Muscle of leg (tissue), 16 donors: ENCODE measurements at places on chromosomes 11 and 22. TPM values are rescaled to one million over a fixed set of nuclear protein-coding genes. Genes with fewer than 3 reads are reported as not detected.

DNA sequence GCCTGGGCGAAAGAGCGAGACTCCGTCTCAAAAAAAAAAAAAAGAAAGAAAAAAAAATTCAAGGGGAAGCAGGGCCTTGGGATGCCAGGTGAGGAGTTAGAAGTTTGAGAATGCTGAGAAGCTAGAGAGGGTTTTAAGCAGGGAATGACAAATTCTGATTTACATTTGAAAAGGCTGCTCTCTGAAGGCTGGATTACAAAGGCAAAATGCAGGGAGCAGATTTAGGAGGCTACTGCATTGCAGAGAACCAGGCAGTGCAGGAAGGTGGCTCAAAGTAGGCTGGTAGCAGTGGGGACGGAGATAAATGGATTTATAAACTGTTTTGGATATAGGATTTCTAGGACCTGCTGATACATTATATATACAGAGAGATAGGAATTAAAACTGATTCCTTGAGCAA is 66.6 kb downstream of the KCNC1 start:
- DNase-seq, result no peak

GRCh38 chr11:111367411-111368284 is 11.4 kb downstream of the POU2AF1 start:
- no peak for DNase-seq

DNA sequence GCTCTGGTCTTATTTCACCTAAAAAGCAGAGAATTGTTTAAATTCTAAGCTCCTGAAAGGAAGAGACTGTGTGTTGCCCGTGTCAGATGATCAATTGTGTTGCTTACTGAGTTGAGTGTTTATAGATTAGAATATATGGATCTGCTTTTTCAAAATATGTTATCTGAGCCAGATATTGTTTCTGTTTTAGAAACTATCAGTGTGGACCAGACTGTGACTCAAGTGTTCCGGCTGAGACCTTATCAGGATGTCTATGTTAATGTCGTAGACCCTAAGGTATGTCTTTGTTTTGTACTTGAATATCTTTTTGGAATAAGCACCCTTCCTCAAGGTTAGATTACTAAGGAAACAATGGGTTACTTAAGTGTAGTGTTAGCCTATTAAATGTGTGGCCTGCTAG is 11.0 kb downstream of the DEPDC5 start:
- DNase-seq, result no peak

- no peak for DNase-seq
Observed at GRCh38 chr11:126507646-126508045, 152.2 kb downstream of the ST3GAL4 start.

Gene PPP2R5B
- 5.6 TPM for total RNA-seq

Gene GNG3
- not detected for total RNA-seq

Gene SYT8
- 0.27 TPM for total RNA-seq

Gene CEND1
- 0.04 TPM for total RNA-seq
